Cerebellum (tissue), 4 donors: ENCODE measurements at places on chromosomes 7 and 10. TPM values are rescaled to one million over a fixed set of nuclear protein-coding genes. Genes with fewer than 3 reads are reported as not detected.

DNA sequence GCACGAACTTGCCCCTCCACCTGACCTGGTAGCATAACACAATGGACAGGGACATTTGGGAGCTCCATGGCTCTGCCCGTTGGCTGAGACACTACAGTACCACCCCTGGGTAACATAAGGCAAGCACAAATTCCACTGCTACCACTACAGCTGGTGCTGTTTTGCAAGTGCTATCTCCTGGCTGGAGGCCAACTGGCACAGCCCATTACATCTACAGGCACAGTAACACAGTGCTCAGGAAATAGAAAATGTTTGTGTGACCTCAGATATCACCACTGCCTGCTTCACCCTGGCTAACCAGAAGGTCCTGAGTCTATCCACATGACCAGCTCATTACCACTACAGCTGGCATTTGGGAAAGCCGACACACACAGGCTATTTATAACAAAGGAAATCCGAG, 631.1 kb upstream of the MBL2 start:
- no peak for DNase-seq

DNA sequence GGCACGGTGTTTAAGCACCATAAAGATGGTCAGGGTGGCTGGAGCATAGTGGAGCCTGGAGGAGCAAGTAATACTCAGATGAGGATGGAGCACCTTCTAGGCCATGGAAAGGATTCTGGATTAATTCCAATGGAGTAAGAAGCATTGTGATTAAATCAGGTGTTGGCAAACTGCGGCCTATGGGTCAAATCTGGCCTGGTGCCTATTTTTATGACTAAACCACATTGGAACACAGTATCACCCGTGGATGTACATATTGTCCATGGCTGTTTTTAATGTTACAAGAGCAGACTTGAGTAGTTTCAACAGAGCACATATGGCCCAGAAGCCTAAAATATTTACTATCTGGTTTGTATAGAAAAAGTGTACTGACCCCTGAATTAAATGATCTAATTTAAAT, 49.9 kb upstream of the TMEM248 start:
- no peak for DNase-seq

DNA sequence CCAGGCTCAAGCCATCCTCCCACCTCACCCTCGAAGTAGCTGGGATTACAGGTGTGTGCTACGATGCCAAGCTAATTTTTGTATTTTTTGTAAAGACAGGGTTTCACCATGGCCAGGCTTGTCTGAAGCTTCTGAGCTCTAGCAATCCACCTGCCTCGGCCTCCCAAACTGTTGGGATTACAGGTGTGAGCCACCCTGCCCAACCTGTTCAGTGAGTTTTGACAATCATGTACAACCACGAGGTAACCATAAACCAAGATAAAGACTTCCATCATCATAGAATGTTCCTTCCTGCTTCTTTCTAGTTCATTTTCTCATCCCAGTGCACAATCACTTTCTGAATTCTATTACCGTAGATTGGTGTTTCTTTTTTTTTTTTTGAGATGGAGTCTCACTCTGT, 30.5 kb upstream of the MKRN1 start:
- no peak for DNase-seq

GRCh38 chr7:84021292-84021908, 173.2 kb downstream of the SEMA3A start:
- no peak for DNase-seq

DNA sequence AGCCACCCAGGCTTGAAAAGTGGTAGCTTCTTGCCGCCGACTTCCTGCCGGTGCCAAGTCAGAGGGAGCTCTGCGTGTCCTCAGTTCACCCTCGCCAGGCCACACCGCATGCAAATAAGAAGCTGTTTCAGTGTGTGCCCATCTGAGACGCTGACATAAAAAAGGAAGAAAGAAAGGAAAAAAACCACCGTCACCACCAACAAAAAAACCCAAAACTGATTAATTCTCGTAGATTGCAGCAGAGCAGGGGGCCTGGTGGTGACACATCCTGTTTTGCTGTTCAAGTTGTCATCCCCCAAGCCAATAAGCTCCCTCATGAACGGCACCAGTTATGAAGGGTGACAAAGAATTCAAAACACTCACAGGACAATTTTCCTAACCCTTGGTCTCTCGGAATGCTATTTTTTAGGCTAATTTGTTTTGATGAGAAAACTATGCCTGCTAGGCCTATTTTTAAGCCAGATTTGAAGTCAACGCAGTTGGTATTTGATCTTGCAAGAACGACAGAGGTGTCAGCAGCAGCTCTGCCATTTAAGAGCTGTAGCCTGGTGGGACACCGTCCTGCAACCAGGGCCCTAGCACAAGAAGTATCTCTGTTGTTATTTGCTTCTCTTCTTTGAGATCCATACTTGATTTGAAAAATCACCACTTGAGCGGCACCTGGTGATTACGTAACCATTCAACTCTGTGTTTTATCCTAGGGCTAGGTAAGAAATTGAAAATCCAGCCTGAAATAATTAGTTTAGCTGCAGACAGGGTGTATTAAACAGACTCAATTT, 145.6 kb downstream of the PFKFB3 start:
- peak; percentile 56 for DNase-seq

- no peak for DNase-seq
Observed at GRCh38 chr7:80666376-80666775, 27.9 kb downstream of the CD36 start.

Gene RBP3
- not detected for total RNA-seq

DNA sequence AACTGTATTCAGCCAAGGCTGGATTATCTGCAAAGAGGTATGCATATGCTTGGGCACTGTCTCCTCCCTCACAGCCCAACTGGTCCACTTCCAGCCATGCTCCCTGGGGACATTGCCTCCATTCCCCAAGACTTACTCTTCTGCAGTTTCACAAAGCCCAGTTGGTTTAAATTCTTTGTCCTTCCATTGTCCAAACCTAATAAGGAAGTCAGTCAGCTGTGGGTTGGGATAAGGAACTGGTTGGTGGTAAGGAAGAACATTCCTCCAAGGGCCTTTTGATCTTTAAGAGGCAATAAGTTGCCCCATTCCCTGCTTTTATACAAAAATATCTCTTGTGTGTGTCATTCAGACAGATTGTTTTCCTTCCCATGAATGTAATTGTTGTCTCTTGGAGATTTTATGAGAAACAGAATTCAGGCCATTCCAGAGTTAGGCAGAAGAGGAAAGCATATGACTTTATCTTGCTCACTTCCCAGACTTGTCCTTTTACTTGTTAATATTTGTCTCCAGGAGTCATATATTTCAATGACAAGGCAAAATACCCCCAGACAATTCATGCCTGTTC, 673.7 kb downstream of the SUGCT start:
- DNase-seq = no peak

DNA sequence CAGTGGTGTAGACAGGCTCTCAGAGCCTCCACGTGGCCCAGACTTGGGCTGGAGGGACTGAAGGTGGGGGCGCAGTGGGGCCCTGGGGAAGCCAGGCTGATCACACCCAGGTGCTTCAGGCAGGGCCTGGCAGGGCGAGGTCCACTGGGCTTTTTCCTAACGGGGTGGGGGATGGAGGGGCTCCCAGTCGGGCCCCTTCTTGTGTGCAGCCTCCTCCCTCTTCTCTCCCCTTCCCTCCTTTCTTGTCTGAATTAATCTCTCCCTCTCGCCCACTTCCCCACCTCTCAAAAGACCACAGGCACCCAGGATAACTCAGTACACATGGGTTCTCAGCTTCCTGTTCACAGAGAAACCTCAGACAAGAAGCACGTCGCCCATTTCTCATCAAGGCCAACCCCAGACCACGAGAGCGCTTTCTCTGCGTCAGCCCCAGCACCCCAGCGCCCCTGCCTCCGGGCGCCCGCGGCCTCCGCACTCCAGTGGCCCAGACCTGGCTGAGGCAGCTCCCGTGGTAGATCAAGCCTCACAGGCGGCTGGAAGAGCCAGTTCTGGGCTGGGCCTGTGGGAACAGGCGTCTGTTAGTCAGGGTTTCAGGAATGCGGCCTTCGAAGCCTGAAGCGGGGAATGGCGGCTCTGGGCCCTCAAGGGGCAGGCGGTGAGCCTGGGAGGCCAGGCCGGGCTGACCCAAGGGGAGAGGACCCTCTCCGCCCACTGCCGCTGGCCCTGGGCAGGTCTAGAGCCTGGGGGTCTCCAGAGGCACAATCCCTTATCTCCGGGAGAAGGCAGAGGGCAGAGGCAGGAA, 50.6 kb downstream of the PWWP2B start:
- no peak for DNase-seq

Gene EIF5AL1
- total RNA-seq = 0.09 TPM

Gene PIK3CG
- 1.9 TPM for total RNA-seq

- DNase-seq = no peak
Observed at GRCh38 chr7:47419471-47419870, 162.4 kb downstream of the TNS3 start.

Gene TAX1BP1
- total RNA-seq = 65.3 TPM

Gene TLX1
- total RNA-seq = not detected

DNA sequence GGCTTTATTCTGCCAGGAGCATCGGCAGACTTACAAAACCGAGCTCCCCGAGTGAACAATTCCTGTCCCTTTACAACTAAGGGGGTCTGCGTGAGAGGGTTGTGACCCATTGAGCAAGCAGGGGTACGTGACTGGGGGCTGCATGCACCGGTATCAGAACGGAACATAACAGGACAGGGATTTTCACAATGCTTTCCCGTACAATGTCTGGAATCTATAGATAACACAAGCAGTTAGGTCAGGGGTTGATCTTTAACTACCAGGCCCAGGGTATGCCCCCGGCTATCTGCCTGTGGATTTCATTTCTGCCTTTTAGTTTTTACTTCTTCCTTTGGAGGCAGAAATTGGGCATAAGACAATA, 38.1 kb upstream of the GSDME start:
- DNase-seq = no peak

Gene ANKRD7
- 9.3 TPM for total RNA-seq

- no peak for DNase-seq
Observed at GRCh38 chr10:69477968-69478597, 26.8 kb downstream of the TSPAN15 start.

Gene CRHR2
- total RNA-seq = 0.27 TPM

GRCh38 chr10:110724116-110724921, 80.2 kb downstream of the RBM20 start:
- DNase-seq = no peak

Gene DDX56
- 38.1 TPM for total RNA-seq

- DNase-seq = no peak
Observed at GRCh38 chr7:143383642-143383957, 2.5 kb downstream of the ZYX start.

DNA sequence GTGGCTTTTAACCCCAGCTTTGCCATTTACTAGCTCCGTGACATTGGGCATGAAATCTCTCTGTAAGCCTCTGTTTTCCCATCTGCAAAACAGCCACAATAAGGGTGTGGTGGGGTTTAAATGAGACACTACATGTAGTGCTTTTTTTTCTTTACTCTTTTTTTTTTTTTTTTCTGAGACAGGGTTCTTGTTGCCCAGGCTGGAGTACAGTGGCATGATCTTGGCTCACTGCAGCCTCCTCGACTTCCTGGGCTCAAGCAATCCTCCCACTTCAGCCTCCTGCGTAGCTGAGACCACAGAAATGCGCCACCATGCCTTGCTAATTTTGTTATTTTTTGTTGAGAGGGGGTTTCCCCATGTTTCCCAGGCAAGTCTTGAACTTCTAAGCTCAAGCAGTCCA, 8.3 kb upstream of the DENND10 start:
- DNase-seq = no peak

DNA sequence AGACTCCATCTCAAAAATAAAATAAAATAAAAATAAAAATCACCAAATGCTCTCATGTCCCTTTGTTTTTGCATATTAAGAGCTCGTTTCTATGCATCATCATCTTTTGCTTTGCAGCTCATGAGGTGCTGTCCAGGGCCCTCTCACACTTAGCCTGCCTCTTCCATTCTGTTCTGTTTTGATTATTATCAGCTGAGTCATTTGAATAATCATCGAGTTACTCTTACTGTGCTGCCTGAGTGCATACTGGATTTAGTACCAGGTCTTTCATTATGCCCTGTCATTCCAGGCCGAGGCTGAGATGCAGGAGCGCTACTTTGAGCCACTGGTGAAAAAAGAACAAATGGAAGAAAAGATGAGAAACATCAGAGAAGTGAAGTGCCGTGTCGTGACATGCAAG, 33.0 kb downstream of the UCMA start:
- DNase-seq = no peak

DNA sequence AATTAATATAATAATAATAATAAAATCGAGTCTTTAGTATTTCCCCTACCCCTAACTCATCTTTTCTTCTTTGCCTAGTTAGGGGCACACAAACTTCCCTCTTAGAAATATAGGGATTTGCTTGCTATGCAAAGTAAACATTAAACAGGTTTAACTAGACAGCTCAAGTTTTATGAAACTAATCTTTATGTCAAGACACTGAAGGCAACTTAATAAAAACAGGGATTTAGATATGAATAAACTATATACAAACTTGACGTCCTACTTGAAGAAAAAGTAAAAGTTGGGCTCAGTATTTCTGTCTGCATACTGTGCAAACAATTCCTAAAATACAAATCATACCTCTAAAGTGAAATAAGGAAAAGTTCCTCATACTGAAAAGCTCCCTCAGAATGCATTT, 52.1 kb upstream of the CAV2 start:
- no peak for DNase-seq

- no peak for DNase-seq
Observed at GRCh38 chr7:1531979-1532455, 1.5 kb downstream of the MAFK start.

DNA sequence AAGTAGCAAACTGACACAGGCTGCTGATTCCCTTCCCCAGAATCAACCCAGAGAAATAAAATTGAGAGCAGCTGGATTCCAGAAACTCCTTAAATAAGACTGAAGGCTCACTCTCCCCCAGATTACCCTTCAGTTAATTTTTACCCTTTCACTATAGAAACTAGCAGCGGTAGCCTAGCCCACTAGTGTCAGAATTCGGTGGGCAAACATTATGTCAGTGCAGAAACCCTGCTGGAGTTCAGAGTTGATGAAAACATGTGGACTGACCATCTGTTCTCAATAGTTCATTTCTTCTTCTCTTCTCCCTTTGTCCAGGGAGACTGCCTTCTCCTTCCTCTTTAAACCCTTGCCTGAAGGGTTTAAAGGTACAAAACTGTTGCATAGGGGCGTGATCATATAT, 100.1 kb downstream of the PODXL start:
- no peak for DNase-seq

DNA sequence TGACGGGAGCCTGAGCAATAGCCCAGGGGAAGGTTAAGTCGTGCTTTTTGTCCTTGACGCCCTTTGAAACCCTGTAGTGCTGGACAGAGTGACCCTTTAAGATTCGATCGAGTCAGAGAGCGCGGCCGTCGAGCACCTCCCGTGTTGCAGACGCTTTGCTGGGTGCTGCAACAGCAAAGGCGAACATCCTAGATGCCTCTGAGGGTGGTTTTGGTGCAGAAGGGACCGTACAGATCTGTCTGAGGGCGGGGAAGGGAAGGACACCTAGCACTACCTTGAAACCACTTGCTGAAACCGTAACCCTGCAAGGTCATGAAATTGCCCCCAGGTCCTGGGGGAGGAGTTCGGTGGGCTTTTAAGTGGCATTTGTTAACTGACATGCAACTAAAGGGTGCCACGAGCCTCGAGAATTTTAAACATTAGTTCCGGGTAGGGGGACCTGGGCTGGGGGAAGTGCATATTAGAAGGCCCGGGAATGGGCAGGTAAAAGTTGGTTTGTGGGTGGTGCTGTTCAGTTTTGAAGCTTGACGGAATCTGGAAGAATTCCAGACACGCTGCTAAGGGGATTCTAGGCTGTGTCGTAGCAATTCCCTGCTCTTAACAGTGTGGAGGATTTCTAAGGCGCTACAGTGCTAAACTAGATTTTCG, 786 bp downstream of the ATP5F1C start:
- DNase-seq = no peak
